ENCODE measurements at places on chromosomes 5 and 9. TPM values are rescaled to one million over a fixed set of nuclear protein-coding genes. Genes with fewer than 3 reads are reported as not detected.
A peak's percentile ranks its signal among the peaks of the same experiment; 100 is the strongest.

GRCh38 chr5:173984218-173984617 is 4.8 kb upstream of the C5orf47 start:
- DNase-seq = no peak

SPINK4 gene
- total RNA-seq = not detected

DNA sequence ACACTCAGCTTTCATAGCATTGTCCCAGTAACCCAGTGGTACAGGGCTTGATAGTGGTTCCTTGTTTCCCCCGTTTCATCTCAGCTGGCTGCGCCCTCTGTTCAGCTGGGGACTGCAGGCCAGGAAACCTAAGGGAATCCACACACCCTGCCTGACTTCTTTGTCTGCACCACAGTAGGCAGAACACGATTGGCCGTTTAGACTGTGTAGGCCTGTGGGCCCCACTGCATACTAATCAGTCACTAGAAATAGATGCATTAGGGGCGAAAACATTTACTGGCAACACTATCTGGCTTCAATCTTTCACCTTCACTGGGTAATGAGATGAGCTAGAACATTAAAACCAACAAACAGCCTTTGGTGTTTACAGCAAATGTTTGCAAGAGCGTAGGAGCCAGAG is 512.7 kb upstream of the BRINP1 start:
- no peak for DNase-seq

GRCh38 chr9:92664394-92665152 is 5.4 kb downstream of the IPPK start:
- no peak for DNase-seq

- DNase-seq = no peak
These were observed 336.8 kb upstream of the SLC30A5 start for GRCh38 chr5:68757006-68757405.

DNA sequence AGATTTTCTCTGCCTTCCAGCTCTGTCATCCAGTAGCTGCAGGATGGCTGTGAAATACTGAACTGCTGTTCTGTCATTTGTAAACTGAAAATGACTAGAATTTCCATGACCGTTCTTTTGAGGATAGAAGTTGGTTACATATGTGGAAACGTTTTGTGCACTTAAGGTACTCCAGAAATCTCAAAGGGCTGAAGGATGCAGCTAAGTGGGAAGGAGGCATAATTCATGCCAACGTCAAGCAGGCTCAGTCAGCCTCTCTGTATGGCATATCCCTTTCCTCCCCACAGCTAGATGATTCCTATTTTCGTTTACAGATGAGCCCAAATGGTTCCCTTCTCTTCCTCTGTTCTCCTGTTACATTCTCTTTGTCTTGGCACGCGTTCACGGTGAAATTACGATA is 257.6 kb downstream of the FBXL7 start:
- DNase-seq = no peak

- DNase-seq = peak; percentile 93
These were observed at the start of gene TNIP1 for GRCh38 chr5:151080613-151081430. TNIP1 (minus strand) TSS chr5:151081034; CDS start chr5:151065095, 15,939 bp downstream.

DNA sequence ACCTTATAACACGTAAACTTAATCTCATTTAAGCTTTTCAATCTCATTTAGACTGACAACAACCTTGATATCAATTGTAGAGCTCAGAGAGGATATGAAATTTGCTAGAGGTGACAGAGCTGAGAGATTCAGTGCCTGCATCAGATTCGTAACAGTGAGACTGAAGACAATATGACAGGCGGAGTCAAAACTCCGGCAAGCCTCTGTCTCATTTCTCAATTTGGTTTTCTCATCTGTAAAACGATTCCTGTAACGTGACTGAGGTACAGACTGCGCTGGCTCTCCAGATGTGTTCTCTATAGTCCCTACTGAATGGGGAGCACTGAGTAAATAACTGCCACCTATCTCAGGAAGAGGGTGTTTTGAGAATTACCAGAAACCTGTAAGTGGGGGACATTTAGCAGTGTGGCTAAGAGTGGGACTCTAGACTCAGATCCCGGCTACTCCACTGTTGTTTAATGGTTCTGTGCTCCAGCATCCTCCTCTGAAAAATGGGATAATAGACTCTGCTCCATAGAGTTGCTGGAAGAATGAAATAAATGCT is 3.0 kb upstream of the MCIDAS start:
- DNase-seq = no peak

DNA sequence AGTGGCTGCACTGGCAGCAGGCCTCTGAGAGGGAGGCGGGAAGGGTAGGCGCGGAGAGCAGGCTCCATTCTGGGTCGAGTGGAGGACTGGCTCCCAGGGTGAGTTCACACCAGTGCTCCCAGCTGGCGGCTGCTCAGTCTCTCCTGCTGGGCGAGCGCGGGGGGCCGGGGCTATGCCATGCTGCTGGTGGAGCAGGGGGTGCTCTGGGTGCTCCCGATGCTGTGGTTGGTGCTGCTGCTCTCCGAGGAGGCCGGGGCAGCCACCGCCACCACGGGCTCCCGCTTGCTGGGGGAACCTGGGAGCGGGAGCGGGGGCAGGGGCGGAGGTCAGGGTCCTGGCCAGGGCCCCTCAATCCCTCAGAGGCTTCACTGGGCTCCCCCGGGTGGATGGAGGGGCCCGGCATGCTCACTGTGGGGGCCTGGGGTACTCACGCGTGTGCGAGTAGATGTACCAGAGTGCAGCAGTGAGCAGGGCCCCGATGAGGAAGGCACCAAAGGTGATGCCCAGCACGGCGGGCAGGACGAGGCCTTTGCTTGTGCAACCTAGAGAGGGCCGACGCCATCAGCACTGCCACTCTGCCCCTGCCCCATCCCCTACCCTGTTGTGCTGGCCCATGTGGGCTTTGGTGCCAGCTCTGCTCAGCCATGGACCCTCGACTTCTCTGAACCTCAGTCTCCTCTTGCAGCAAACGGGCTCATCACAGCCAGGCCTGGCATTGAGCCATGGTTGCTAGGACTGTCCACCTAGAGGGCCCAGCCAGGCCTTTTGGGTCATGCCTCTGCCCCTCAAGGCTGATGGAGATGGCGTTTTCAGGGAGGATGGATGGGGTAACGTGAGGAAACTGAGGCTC is 13.1 kb downstream of the FPGS start:
- DNase-seq = no peak

DNA sequence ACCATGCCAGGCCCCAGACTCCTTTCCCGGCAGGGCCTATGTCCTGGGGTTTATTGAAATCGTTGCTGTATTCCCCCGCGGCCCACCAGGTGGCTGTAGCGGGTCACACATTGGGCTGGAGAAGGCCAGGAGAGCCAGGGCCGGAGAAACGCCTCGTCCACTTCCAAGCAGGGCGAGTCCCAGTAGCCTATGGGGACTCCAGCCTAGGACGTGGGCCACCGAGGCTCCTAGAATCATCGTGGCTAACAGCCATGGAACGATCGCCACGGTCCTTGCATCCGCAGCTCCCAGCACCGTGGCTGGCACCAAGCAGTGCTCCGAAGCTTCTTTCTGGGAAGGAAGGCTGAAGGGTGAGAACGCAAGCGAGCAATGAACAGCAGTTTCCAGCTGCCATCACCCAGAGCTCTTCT is 87.7 kb downstream of the ENTREP1 start:
- DNase-seq = peak; percentile 76

- DNase-seq = peak; percentile 60
These were observed at the start of gene SPACA9 for GRCh38 chr9:132878695-132879456. SPACA9 (plus strand) TSS chr9:132878898; CDS start chr9:132883948, 5,050 bp downstream.

DNA sequence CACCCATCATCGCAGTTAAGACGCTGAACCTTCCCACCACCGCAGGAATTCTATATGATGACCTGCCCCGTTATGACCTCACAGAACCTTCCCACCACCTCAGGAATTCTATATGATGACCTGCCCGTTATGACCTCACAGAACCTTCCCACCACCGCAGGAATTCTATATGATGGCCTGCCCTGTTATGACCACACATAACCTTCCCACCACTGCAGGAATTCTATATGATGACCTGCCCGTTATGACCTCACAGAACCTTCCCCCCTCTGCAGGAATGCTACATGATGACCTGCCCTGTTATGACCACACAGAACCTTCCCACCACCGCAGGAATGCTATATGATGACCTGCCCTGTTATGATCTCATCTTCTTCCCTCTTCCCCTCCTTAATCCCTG is 64.3 kb downstream of the IRX1 start:
- DNase-seq = no peak

Data from glutamatergic neuron (in vitro differentiated cells).